ENCODE measurements at places on chromosomes 16 and 17.

GRCh38 chr16:85197611-85198566 is 85.6 kb upstream of the CIBAR2 start:
- no peak for DNase-seq

DNA sequence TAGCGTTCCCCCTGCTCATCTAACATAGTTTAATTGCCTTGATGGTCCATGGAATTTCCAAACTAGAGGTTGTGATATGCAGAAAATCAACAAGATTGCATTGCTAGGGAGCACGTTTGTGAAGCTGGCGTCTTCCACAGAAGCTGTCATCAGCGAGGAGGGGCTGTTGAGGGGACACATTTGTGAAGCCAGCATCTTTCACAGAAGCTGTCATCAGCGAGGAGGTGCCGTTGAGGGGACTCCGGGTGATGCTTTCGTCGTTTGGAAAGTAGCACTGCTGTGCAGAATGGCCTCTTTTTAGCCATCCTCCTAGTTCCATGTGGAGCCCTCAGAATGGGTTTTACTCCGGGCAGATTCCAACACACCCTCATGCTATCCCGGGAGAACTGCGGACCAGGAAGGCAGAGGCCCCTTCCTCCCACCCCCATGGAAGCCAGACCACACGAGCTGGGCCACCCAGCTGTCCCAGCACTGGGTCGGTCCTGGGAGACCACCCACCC is 119.6 kb upstream of the CHMP6 start:
- DNase-seq = no peak

GRCh38 chr17:65559804-65560627 is 1.4 kb downstream of the AXIN2 start:
- no peak for DNase-seq

- no peak for DNase-seq
Observed at GRCh38 chr17:68804777-68805520, 150.2 kb downstream of the ABCA8 start.

GRCh38 chr16:8892101-8892575 is 10.0 kb downstream of the LITAFD start:
- DNase-seq = no peak

DNA sequence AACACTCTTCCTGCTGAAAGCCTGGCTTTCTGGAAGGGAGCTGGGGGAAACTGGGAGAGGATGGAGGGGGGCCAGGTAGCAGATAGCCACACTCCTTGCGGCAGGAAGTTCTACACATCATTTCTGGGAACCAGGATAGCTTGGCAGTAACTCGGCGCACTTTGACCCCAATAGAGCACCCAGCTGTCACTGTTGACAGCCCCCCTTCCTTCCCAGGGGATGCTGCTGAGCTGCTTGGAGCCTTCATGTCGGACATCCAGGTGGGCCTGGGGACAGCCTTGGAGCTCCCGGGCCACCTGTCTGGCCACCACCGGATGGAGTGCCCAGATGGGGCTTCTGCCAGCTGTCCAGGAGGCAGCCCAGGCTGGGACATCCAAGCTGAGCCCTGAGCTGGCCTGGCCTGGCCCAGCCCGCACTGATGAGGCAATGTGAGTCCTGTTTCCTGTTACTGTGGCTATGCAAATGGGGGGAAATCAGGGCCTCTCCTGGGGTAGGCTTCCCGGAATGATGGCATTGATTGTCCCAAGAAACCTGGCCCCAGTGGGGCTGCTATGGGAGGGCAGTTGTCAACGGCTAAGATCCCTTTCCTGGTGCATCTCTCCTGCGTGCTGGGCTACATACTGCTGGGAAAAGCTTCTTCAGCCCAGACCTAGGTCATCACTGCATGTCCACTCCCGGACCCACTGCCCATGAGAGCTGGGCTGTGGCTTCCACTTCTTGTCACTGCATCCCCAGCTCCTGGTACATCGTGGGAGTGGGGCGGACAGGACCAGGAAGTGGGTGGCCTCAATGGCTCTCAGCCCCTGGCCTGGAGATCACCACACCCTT is 50.0 kb downstream of the SOCS1 start:
- no peak for DNase-seq

- no peak for DNase-seq
Observed at GRCh38 chr16:22356930-22357634, 17.3 kb downstream of the CDR2 start.

GRCh38 chr16:66714654-66715307 is 18.2 kb upstream of the CMTM4 start:
- no peak for DNase-seq

DNA sequence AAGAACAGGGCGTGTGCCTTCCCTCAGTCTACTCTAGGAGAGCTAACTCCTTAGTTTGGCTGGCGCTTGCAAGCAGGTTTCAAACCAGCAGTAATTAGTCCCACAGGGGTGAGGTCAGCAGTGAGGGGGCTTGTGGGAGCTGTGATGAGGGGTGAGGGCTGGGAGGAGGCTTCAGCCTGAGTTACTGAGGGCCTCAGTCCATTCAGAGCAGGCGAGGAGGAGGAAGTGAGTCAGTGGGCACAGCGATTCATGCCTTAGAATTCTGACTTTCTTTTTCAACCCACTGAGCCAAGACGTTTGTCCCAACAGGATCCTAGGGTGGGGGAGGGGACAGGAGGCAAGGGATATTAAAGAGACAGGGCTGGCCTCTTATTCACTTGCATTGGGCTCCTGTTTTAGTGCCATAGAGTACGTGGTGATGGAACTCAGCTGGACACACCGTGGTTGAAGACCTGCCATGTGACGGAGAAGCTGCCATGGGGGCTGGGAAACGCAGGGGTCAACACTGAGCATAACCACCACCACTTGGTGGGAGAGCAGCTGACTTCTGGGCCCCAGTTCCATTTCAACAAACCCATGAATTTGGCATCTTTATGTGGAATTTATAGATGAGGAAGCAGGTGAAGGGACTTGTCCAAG is 8.3 kb upstream of the ITGA3 start:
- no peak for DNase-seq

DNA sequence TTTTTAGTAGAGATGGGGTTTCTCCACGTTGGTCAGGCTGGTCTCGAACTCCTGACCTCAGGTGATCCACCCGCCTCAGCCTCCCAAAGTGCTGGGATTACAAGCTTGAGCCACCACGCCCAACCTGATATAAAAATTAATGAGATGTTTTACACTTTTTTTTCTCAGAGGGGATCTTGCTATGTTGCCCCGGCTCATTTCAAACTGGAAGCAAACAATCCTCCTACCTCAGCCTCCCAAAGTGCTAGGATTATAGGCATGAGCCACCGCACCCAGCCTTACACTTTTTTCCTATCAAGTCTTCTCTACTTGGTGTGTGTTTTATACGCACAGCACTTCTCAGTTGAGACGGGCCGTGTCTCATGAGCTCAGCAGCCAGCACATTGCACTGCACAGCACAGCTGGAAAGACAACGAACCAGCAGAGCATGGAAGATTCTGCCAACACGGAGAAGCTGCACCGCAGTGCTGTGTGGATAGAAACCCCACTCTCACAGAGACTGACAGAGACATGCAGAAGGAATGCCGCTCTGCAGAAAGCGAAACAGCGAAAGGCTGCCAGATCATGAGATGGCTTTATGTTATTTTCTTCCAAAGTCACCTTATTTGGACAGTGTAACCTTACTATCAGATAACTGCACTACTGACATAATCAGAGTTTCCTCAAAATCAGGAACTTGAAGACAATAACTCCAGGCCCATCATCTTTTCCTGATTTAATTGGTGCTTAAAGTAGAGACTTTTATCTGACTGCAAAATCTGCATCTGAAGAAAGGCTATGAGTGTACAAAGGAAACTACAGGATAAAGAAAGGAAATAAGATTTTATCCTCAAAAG is 6.5 kb upstream of the QRICH2 start:
- DNase-seq = no peak

DNA sequence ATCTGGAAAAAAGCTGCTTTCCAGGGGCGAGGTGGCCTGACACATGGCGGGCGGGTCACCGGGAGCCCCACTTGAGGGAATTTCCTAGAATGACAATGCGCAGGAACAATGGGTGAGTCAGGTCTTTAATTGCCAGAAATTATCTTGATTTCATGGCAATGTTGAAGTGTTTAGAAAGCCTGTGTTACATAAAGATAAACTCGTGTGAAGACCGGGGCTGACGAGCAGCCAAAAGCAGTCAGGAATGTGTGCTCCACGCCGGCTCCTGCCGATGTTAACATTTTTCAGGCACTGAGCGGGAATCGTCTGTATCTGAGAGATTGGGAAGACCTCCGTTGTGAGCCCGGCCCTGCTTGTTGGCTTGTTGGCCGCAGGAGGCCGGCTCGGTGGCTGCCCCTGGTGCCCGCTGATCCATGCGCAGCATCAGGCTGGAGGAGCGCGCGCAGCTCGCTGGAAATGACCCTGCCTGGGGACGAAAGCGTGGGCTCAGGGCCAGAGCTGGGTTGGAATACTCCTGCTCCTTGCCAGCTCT is 353.1 kb downstream of the FOXL1 start:
- no peak for DNase-seq

DNA sequence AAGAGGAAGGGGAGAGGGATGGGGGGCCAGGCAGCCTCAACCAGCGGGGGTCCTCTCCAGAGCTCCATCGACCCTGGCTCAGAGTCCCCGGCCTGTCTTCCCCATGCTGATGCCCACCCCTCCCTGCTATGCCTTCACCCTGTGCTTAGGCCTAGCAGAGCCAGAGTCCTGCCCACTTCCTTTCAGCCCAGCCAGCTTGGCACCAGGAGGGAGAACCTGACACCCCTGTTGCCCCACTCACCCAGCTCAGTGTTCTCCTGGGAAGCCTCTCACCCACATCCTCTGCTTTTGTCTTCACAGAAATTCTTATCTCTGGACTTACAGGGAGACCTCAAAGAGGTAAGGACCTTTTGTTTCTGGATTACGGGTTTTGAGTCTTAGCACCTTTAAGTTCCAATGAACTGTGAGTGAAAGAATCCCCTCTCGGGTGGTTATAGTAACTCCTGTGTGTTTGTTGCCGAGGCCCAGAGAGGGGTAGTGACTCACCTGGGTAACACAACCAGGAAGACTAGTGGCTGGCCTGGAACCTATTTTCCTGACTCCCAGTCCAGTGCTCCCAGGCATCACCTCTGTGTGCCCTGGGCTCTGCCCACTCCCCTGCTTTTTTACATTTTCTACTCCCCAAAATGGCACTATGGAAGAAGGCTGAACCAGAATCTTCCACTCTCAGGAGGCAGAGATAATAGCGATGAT is 53.3 kb downstream of the CES1 start:
- no peak for DNase-seq

DNA sequence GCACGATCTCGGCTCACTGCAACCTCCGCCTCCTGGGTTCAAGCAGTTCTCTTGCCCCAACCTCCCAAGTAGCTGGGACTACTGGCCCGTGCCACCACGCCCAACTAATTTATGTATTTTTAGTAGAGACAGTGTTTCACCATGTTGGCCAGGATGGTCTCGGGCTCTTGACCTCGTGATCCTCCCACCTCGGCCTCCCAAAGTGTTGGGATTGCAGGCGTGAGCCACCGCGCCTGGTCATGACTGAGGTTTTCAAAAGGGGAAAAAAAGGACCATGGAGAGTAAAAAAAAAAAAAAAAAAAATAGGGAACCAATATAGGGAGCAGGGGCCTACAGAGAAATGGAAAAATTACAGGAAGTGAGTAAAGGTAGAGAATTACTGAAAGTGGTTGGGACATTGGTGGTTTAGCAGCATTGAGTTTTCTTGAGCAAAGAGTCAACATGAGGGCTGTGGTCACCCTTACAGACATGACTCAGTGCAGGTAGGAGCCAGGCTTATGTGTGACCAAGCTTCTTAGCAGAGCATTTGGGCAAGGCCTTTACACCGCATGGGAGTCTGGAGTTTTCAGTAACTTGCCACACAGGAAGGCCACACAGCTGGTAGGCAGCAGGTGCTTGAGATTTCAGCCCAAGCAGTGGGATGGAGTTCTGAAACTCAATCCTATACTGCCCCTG is 447.3 kb downstream of the HS3ST3B1 start:
- DNase-seq = no peak

DNA sequence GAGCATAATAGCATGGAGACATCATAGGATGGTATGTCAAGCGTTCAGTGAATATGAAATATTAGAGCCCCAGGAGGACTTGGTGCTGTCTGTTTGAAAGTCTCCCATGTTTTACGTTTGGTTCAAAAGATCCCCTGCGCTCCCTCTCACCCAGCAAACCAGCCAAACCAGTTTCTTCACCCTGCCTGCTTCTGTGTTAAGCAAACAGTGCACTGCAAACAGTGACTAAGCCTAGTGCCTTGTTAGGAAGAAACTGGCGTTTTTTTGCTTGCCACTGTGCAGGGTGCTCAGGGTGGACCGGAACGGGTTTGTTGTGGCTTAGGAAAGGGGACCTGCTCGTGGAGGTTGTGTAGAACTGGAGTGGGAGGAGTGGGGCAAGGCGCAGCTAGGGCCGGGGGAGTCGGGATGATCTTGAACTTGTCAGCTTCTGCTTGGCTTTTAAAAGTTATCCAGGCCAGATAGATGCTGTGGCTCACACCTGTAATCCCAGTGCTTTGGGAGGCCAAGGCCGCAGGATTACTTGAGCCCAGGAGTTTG is 7.7 kb downstream of the CDH1 start:
- DNase-seq = peak; percentile 88

DNA sequence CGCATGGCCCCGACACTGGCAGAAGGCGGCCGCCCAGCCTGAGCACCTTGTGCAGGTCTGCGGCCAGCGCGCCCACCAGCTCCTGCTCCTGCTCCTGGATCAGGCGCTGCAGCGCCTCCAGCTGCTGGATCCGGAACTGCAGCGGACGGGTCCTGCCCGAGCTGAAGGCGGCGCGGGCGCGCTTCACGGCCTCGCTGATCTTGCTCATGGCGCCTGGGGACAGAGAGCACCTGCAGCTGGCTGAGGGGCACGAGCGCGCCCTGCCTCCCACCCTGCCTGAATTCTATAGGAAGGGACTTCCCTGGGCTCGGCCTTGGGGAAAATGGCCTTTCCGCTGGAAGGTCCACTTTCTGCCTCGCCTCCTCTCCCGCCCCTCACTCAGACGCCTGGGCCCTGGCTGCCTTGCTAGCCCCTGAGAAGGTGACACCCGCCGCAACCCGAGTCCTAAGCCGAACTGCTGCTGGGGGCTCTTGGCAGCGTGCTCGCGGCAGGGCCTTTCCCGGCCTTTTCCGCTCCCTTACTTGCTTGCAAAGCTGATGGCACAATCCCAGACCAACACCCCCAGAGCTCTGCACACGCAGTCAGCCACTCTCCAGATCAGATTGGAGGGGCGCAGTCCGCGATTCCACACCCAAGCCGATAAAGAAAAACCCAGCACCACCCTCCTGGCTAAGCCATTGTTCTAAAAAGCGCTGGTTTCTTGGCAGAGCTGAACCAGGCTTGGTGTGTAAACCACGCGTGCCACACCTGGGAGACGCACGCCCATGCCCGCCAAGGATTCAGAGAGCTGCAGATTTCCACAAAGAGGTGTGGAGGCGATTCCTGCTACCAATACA is 3.0 kb downstream of the ALDH3A1 start:
- no peak for DNase-seq

DNA sequence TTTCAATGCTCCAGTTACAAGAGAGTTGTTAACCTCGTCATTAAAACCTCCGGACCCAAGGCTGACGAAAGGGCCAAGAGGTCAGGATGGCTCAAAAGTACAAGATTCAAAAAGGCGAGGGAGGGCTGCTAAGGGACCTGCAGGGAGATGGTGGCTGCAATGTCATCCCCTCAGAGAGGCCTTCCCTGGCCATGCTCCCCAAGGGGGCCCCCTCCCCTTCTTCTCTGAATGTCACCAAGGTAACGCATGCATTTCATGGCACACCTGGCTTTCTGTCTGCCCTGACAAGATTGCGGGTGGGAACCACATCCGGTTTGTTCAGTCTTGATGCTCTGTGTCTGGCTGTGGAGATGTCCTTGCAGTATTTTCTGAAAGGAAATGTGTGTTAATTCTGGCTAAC is 89.9 kb downstream of the C16orf78 start:
- DNase-seq = no peak

Measured in DMS79 (cell line).